ENCODE measurements at places on chromosomes 3 and 15. TPM values are rescaled to one million over a fixed set of nuclear protein-coding genes. Genes with fewer than 3 reads are reported as not detected.

The SATB1 gene
- polyA plus RNA-seq, result 39.4 TPM

The CKMT1B gene
- polyA plus RNA-seq, result 3.2 TPM

The RPL39L gene
- 18.7 TPM for polyA plus RNA-seq

The GABRB3 gene
- polyA plus RNA-seq, result 5.4 TPM

The ROBO2 gene
- 101 TPM for polyA plus RNA-seq

The KLF13 gene
- polyA plus RNA-seq, result 71.0 TPM

The TEX9 gene
- 32.5 TPM for polyA plus RNA-seq

The TLR9 gene
- 0.36 TPM for polyA plus RNA-seq

The DNAH12 gene
- polyA plus RNA-seq, result 1.6 TPM

The SMAD3 gene
- 57.4 TPM for polyA plus RNA-seq

The PARP6 gene
- 133 TPM for polyA plus RNA-seq
